Endodermal cell (in vitro differentiated cells): ENCODE measurements at places on chromosomes 11 and 22. TPM values are rescaled to one million over a fixed set of nuclear protein-coding genes. Genes with fewer than 3 reads are reported as not detected.
A peak's percentile ranks its signal among the peaks of the same experiment; 100 is the strongest.

Gene CNGA4
- total RNA-seq, result 4.3 and 4.9 TPM in 2 replicates

DNA sequence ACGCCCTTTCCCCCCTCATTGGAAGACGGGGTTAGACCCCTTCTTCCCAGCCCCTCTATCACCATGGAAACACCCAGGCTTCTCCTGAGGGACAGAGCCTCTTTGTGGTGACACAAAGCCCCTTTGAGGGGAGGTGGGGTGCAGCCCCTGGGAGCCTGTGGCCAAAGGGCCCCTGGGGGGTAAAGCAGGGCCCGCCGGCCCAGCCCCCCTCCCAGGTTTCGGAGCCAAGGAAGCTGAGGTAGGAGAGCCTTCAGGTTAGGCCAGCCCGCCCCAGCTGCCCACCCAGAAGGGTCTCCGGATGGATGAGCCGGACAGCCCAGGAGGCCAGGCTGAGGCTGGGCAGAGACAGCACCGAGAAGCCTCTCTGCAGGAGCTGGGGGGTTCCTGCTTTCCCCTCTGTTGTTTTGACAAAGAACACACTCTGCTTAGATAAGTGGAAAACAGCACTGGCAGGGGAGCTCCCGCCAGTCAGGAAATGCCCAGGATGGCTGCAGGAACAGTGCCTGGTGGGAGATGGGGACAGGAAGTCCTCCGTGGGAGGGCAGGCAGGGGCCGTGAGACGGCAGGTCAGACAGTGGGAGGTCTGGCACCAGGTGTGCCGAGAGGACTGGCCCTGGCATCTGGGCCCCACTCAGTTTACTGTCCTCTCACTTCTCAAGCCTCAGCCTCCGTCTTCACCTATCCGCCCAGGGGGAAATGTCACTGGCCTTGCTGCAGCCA lies 18.2 kb downstream of the ARVCF start:
- no peak for DNase-seq

Gene CHID1
- total RNA-seq, result 66.0 to 83.5 TPM (median 81.8 TPM) in 3 replicates

GRCh38 chr22:42680648-42681047 lies 31.5 kb upstream of the CYB5R3 start:
- DNase-seq, result no peak

Gene NPAS4
- not detected in 2 replicates for total RNA-seq

Gene KRTAP5-7
- total RNA-seq, result not detected in 2 replicates

GRCh38 chr11:120828847-120829246 lies 195.1 kb upstream of the TBCEL start:
- no peak for DNase-seq

DNA sequence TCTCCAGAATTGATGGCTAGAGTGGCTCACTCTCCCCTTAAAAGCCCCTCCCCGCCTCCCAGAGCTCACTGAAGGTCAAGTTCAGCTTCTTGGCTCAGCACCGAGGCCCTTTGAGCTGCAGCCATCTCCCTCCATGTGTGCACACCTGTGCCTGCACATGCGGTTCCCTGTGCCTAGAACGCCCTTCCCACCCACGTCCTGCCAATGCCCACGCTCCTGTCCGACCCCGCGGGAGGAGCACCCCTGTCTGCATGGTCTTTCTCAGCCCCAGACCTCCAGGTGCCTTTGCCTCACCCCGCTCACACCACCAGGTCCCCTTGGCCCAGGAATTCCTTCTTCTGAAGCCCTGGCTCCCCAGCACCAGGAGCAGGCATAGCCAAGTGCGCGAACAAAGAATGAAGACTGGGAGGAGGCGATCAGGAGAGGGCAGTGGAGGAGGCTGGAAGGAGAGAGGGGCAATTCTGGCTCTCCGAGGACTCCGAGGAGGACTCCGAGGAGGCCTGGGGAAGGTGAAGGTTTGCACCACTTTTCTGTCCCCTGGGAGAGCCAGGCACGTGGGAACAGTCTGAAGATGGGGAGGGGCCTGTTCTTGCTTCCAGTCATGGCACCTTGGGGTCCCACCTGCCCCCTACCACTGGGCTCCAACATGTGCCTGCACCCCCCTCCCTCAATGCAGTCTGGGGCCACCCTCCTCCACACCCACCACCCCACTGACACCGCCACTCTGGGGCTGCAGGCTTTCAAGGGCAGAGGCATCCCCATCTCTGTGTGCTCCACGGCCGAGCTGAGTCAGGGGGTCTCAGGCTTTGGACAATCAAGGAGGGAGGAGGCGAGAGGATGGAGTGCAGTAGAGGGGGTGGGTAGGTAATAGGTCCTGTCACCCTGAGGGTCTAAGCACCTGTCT lies 17.7 kb downstream of the IGF2 start:
- no peak for DNase-seq

Gene HEPHL1
- not detected in 3 replicates for total RNA-seq

Gene IL17REL
- total RNA-seq, result 0.15 TPM in 1 of 3 replicates, not detected in the others

- no peak for DNase-seq
These were observed 64.8 kb downstream of the CADM1 start for GRCh38 chr11:115439385-115439784.

- no peak for DNase-seq
These were observed 399.6 kb downstream of the TMEM135 start for GRCh38 chr11:87437133-87437843.

- DNase-seq, result no peak
These were observed 36.4 kb downstream of the PIK3C2A start for GRCh38 chr11:17171343-17171742.

GRCh38 chr22:47209547-47210023 lies 447.1 kb downstream of the TBC1D22A start:
- DNase-seq, result peak; percentile 13
